Renal cortex interstitium (tissue), 15 donors: ENCODE measurements at places on chromosomes 6 and 20. TPM values are rescaled to one million over a fixed set of nuclear protein-coding genes. Genes with fewer than 3 reads are reported as not detected.

GRCh38 chr6:5315881-5316280 lies 54.6 kb downstream of the FARS2 start:
- DNase-seq, result no peak

DNA sequence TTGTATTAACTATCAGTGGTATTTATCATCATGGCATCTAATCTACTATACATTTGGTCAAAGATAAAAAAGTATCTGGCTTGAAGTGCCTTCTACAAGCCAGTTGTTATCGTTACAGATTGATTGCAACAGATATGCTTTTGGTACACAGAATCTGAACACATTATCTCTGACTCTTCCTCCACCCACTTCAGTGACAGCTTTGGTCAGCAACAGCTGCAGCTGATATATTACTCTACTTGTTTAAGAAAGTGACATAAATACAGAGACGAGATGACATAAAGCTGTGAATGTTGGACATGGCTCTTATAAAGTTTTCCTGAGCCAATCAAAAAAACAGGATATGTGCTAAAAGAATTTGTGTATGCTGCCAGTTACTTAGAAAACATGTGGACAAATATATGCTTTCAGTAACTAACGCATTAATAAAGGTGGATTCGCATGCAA lies 77.6 kb downstream of the HIVEP2 start:
- DNase-seq, result no peak

C20orf202 gene
- polyA plus RNA-seq, result 0.47 TPM

FAM83C gene
- not detected for polyA plus RNA-seq

GRCh38 chr20:17470521-17470920 lies 60.7 kb downstream of the BFSP1 start:
- no peak for DNase-seq

DNA sequence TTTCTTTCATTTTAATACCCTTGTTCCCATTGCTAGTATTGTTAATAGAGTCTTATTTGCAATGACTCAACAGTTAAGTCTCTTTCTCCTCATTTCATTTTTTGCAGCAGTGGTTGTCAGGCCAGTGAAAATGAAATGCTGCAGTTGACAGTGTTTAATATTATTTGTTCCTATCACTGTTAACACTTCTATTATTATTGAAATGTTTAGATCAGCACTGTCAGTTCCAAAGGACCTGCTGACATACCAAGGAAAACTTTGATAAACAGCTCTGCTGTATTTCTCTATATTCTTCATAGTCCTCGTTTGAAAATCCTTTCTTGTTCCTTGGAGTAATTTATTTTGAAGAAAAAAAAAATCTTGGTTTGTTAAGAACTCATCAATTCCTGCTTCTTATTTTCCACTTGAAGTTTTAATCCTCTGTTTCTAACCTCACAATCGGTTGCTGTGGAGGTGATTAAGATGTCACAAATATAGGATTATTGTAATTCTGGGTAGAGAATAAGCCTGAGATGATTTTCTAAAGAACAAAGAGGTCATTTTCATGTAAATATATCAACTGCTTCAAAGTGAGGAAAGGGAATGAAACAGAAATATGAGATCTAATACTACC lies 1065.9 kb upstream of the CITED2 start:
- DNase-seq, result no peak
